Stimulated activated CD4-positive, alpha-beta T cell treated with anti-CD3 and anti-CD28 coated beads, Interleukin-1b, Interleukin-23, amount 100 ng/mL, for 48 hours (primary cell): ENCODE measurements at places on chromosomes 16 and 17.
A peak's percentile ranks its signal among the peaks of the same experiment; 100 is the strongest.

DNA sequence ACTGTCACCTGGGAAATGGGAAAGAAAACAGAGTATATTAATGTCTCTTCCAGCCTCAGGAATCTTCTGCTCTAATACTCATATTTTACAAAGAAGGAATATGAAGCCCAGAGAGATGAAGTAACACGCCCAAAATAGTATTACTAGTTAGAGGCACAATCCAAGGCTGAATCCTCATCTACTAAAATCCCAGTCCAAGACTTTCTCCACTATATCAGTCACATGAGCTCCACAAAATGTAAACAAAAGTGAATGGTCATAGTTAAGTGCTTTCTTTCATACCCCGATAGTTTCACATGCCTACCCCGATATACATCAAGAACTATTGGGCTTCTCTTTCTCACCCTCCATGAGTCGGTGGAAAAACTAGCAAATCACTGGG lies 965 bp downstream of the INTS2 start:
- DNase-seq, result no peak

GRCh38 chr17:42287305-42287976 lies 857 bp upstream of the STAT5A start:
- peak; percentile 63 for DNase-seq

DNA sequence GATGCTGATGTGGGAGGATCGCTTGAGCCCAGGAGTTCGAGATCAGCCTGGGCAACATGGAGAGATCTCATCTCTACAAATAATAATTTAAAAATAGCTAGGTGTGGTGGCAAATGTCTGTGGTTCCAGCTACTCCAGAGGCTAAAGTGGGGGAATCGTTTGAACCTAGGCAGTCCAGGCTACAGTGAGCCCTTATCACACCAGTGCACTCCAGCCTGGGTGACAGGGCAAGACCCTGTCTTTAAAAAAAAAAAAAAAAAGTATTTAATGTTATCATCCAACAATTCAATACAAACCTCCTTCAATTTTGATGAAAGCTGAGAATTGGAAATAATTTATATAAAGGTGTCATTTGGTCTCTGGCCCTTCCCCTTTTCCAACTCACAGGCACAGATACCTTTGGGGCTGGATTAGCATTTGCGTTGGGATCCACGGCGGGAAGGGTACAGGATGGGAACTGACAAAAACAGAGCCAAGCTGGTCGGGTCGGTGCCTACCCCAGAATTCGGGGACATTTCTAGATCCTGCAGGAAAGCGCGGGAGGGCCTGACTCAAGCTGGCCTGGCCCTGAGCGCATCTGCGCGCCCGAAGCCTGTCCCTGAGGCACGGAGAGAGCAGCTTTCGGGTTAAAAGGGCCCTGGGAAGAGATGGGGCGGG lies 860 bp upstream of the DCAF7 start:
- DNase-seq, result no peak

DNA sequence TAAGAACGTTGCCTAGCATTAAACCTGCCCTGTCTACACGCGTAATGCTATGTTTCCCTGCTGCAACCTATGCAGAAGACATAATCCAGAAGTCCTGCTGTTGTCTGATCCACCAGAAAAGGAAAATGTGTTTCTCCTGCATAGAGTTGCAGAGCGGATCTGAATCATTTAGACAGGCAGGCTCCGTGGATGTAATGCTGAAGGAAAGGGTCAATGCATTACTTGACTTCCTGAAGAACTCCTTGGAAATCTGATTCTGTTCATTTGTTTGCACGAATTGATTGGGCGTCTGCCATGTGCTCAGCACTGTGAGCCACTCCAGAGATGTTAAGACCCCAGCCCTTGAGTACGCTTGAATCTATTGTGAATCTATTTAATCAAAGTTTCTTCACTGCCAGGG lies 83.4 kb downstream of the FOXL1 start:
- DNase-seq, result no peak

DNA sequence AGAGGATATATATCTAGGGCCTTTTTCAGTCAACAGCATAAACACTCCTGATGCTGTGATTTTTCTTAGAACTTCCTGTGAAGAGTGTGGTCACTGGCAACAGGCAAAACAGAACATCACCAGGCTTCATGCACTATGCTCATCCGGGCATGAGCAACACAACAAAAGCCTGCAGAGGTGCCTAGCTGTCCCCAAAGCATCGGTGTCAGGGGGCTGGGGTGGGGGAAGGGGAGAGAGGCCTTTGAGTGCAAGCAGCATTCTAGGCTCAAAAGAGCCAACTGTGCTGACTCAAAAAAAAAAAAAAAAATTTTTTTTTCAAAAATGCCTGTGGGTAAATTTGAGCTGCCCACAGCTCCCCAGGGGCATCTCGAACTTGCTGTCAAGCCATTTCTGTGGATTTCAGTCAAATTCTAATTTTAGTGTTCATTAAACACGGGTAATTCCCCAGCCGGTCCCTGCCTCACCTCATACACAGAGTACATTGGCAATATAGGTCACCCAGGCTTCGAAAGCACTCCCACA lies 194.6 kb upstream of the DYNLRB2 start:
- DNase-seq, result no peak
